ENCODE measurements at places on chromosomes 5 and 9. TPM values are rescaled to one million over a fixed set of nuclear protein-coding genes. Genes with fewer than 3 reads are reported as not detected.

Gene SERF1A
- 1.2 TPM for total RNA-seq

Gene STPG3
- total RNA-seq: not detected

GRCh38 chr5:29077451-29077850 lies 2039.1 kb upstream of the CDH9 start:
- DNase-seq: no peak

- DNase-seq: no peak
These were observed 3.7 kb downstream of the CLTB start for GRCh38 chr5:176412517-176413254.

- DNase-seq: no peak
These were observed 3.1 kb upstream of the CAMLG start for GRCh38 chr5:134735243-134735642.

- no peak for DNase-seq
These were observed 19.8 kb downstream of the ATP6V0E1 start for GRCh38 chr5:173003360-173003759.
